Activated T-cell treated with anti-CD3 and anti-CD28 coated beads, Interleukin-2, amount 50 U/mL, for 24 hours (primary cell): ENCODE measurements at places on chromosomes 16 and 17.
A peak's percentile ranks its signal among the peaks of the same experiment; 100 is the strongest.

DNA sequence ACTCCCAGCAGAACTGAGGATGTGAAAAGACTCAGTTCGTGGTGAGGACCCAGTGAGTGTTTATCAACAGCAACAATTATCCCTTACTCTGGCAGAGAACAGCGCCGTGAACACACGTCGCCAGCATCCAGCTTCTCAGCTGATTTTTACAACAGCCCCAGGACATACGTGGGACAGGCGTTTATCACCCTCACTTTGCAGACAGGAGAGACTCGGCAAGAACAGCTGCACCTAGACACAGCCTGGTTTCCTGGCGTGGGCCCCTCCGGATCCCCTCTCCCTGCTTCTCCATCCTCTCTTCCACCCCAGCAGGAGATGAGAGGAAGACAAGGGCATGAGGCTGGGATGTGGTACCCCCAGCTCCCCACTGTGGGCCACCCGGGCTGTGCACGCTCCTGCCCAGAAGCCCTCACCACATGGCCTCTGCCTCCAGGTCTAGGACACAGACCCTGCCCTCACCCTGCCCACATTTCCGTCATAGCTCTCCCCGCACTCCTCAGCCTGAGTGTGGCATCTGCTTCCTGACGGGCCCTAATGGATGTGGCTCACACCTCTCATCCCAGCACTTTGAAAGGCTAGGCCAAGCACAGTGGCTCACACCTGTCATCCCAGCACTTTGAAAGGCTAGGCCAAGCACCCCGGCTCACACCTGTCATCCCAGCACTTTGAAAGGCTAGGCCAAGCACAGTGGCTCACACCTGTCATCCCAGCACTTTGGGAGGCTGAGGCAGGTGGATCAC, 17.5 kb downstream of the ABR start:
- no peaks in the 10 kb centered on the region for H3K4me1 ChIP-seq
- H3K4me3 ChIP-seq = no peak overlapping the region
- H3K36me3 ChIP-seq = no peaks in the 10 kb centered on the region
- H3K27me3 ChIP-seq = no peaks in the 10 kb centered on the region
- H3K27ac ChIP-seq = no peak overlapping the region

DNA sequence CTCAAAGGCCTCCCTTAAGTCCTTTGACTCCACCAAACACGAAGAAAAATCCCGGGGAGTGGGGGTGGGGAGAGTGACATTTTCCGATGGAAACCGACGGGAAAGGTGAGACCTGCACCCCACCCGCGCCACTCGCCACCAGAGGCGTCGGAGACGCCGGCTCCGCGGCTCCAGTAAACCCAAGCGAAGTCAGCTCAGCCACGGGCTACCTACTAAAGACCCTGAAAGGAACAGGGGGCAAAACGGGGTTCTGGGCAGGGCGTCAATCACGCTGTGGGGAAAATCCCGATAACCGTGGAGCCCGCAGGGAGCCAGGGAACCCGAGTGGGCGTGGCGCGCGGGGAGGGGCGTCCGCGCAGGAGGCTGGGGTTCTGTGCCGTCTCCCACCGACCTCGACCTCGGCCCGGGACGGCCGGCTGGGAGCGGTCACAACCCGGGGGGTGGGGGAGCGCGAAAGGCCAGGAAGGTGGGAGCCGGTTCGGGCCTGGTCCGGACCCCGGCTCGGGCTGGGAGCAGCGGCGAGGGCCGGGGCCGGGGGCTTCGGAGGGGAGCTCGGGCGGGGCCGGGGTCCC, 565 bp downstream of the WDR45B start:
- peak overlapping the region; percentile 85 for H3K4me3 ChIP-seq
- no peaks in the 10 kb centered on the region for H3K27me3 ChIP-seq
- DNase-seq = peak; percentile 70
- H3K27ac ChIP-seq = peak overlapping the region; percentile 86

GRCh38 chr17:29237476-29238132, 9.1 kb upstream of the CRYBA1 start:
- H3K27me3 ChIP-seq = no peaks in the 10 kb centered on the region
- H3K4me1 ChIP-seq = peaks cover 14% of the 10 kb centered on the region
- no peak overlapping the region for H3K4me3 ChIP-seq
- H3K27ac ChIP-seq = no peak overlapping the region

DNA sequence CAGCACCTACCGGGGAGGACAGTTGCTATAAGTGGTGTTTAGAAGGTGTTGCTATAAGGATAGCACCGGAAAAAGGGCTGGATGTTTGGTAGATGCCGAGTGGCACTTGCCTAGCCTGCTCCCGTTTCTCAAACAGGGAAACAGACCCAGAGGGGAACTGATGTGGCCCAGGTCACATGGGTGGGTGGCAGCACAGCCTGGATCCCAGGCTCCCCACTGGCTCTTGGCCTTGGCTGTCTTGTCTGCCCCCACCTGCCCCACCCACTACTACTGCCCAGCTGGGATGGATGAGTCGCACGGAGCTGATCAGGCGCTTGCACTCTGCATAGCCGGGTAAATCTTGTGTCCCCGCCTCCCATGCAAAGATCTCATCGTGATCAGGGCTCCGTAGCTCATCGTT, 7.2 kb downstream of the SMTNL2 start:
- peaks cover 14% of the 10 kb centered on the region for H3K27me3 ChIP-seq
- DNase-seq = no peak
- no peak overlapping the region for H3K4me3 ChIP-seq
- H3K4me1 ChIP-seq = peaks cover 5% of the 10 kb centered on the region
- H3K36me3 ChIP-seq = no peaks in the 10 kb centered on the region
- no peak overlapping the region for H3K27ac ChIP-seq

- no peak overlapping the region for H3K27ac ChIP-seq
- H3K4me1 ChIP-seq = no peaks in the 10 kb centered on the region
- no peaks in the 10 kb centered on the region for H3K36me3 ChIP-seq
These were observed 217.0 kb downstream of the ZNF423 start for GRCh38 chr16:49638673-49639610.

DNA sequence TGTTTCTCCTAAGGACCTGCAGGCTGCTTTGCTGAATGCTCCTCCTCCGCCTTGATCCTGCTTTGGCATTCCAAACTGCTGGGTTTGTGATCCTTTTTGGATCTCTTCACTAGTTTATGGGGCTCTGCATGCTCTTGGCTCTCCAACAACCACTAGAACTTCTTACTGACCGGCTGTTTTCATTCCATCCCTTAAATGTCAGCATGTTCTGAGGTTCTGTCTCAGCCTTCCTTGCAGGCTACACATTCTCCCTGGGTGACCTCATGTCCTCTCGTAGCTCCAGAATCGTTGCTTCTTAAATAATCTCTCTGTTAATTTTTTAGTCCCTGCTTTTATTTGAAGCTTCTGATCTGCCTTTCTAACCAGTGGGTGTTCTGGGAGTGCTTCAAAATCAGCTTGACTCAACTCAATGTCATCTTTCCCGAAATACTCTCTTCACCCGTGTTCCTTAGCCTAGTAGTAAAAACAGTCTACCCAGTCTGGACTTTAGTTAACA, 119.0 kb upstream of the HS3ST2 start:
- H3K4me3 ChIP-seq = no peak overlapping the region
- H3K36me3 ChIP-seq = no peaks in the 10 kb centered on the region
- no peaks in the 10 kb centered on the region for H3K4me1 ChIP-seq
- H3K27ac ChIP-seq = no peak overlapping the region
- H3K27me3 ChIP-seq = peaks cover 5% of the 10 kb centered on the region
- no peak for DNase-seq

DNA sequence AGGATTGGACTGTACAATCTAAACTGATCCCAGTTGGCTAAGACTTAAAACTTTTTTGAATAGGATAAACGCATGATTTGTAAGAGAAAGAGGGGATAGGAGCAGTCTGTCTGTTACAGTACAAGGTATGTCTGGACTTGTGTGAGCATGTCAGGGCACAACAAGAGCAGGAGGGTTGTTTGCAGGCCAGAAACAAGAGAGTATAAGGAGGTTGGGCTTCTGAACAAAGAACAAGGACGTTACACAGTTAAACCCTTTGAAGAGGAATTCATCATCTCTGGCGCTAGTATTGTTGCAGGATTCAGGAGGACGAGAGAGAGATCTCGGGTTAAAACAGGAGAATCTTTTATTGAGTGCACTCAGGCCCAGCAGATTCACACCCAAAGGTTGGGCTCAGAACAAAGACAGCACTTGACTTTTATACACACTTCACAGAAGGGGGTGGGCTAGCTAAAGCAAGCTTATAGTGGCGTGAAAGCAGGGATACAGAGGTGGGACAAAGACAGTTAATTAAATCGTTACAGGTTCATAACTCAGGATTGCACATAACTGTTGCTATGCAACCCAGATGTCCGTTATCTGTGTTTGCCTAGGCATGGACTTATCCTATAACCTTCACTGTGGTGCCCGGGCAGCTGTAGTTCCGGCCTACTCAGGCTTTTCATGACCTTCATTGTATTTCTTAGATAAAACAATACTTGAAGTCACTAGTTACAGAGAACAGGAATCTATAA, 34.3 kb downstream of the SEC14L1 start:
- H3K4me1 ChIP-seq = peaks cover 19% of the 10 kb centered on the region
- H3K36me3 ChIP-seq = peaks cover 43% of the 10 kb centered on the region
- DNase-seq = no peak
- no peaks in the 10 kb centered on the region for H3K27me3 ChIP-seq

DNA sequence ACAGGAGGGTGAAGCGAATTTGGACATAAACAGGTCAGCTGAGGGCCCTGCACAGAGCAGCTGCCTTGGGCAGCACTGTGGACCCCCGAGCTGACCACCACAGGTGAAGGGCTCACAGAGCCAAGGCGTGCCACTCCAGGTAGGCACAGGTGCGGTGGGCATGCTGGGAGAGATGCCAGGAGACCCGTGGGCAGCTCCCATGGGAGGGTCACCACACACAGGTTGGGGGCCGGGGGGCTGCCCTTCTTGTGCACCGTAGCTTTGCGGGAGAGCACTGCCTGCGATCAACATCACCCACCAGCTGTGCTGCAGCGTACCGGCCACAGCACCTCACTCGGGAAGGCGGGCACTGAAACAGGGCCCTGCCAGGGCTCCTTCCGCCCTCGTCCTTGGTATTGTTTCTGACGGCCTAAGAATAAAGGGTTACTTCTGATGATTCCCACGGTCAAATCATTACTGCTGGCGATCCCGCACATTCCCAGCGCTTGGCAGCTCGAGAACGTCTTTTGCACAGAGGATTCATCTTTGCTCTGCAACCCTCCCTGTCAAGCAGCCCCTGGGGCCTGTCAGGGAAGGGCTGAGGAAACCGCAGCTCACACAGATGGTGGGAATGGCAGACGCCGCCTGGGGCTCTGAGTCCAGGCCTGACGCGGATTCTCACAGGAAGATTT, 181.7 kb downstream of the BANP start:
- no peaks in the 10 kb centered on the region for H3K27me3 ChIP-seq
- no peaks in the 10 kb centered on the region for H3K36me3 ChIP-seq
- H3K4me3 ChIP-seq = no peak overlapping the region
- no peak overlapping the region for H3K27ac ChIP-seq
- H3K4me1 ChIP-seq = no peaks in the 10 kb centered on the region

DNA sequence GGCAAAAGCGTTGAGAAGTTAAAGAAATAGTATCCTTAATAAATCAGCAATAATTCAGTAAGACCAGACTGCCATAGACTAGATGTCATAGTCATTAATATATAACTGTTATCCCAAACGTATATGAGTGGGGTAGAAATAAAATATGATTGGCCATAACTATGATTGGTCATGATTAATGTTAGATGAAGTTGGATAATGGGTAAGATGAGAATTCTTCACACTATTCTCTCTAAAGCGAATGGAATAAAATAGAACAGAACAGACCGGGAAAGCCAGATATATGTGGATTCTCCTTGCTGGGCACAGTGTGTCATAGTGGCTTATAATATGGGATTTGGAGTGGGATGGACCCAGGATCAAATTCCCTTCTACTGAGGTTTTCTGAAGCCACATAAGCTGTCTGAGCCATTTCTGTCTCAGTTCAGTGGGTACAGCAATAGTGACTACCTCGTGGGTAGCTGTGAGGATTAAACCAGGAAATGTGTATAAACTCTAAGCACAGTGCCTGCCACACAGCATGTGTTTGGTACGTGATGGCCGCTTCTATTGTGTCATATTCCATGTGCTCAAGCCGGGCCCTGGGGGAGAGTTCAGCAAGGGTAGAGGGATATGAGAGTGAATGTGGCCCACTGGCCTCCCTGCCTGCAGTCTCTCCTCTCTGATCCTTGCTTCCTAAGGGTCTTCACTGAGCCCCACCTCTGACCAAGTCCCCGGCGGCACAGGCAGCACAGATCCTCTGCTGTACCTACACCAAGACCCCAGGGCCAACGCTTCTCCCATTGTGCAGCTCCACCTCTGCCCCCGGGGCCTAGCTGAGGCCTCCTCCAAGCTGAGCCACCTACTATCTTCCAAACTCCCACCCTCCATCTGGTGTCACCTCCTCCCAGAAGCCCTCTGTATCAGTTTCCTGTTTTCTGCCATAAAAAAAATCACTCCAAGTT, 3.7 kb downstream of the CETP start:
- no peaks in the 10 kb centered on the region for H3K27me3 ChIP-seq
- H3K36me3 ChIP-seq = no peaks in the 10 kb centered on the region
- H3K4me1 ChIP-seq = peaks cover 22% of the 10 kb centered on the region
- no peak overlapping the region for H3K4me3 ChIP-seq
- H3K27ac ChIP-seq = peak overlapping the region; percentile 91

GRCh38 chr17:27879987-27880608, 13.1 kb downstream of the LYRM9 start:
- H3K4me1 ChIP-seq = peaks cover 19% of the 10 kb centered on the region
- no peak overlapping the region for H3K27ac ChIP-seq
- H3K36me3 ChIP-seq = peaks cover 1% of the 10 kb centered on the region
- no peaks in the 10 kb centered on the region for H3K27me3 ChIP-seq

GRCh38 chr16:21179983-21180365, 21.5 kb downstream of the LDAF1 start:
- H3K27me3 ChIP-seq = no peaks in the 10 kb centered on the region
- no peak overlapping the region for H3K27ac ChIP-seq
- H3K36me3 ChIP-seq = peaks cover 76% of the 10 kb centered on the region
- H3K4me1 ChIP-seq = peaks cover 8% of the 10 kb centered on the region

- no peak overlapping the region for H3K27ac ChIP-seq
- no peak for DNase-seq
- H3K4me1 ChIP-seq = peaks cover 14% of the 10 kb centered on the region
- H3K36me3 ChIP-seq = peaks cover 87% of the 10 kb centered on the region
These were observed 65.5 kb downstream of the PLD6 start for GRCh38 chr17:17140590-17140980.

DNA sequence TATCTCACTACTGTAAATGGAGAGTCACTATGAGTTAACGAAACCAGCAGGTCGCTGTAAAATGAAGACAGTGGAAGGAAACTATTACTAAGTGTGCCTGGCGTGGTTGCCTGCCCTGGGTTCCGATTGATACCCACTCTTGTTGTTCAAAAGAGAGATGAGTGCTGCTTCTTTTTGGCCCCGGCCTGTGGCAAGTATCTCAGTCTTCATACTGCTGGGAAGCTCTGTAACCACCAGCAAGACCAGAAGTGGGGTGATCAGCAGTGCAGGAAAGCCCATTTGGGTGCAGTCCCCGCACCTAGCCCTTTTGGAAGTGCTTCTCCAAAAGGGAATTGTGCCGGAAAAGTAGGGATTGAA, 104.5 kb downstream of the SNX29 start:
- no peaks in the 10 kb centered on the region for H3K27me3 ChIP-seq
- peak overlapping the region; percentile 60 for H3K4me3 ChIP-seq
- H3K27ac ChIP-seq = peak overlapping the region; percentile 98
- H3K36me3 ChIP-seq = peaks cover 23% of the 10 kb centered on the region
- peaks cover 65% of the 10 kb centered on the region for H3K4me1 ChIP-seq

GRCh38 chr16:73544826-73545225, 496.9 kb upstream of the ZFHX3 start:
- no peak overlapping the region for H3K27ac ChIP-seq
- no peaks in the 10 kb centered on the region for H3K36me3 ChIP-seq
- DNase-seq = no peak
- H3K27me3 ChIP-seq = peaks cover 57% of the 10 kb centered on the region

- H3K27ac ChIP-seq = no peak overlapping the region
- DNase-seq = peak; percentile 13
- no peaks in the 10 kb centered on the region for H3K4me1 ChIP-seq
- H3K36me3 ChIP-seq = no peaks in the 10 kb centered on the region
- no peak overlapping the region for H3K4me3 ChIP-seq
- H3K27me3 ChIP-seq = peaks cover 62% of the 10 kb centered on the region
These were observed 22.3 kb upstream of the RBFOX3 start for GRCh38 chr17:79633154-79633553.
